ENCODE measurements at places on chromosomes 16 and 17. TPM values are rescaled to one million over a fixed set of nuclear protein-coding genes. Genes with fewer than 3 reads are reported as not detected.

The CACNA1H gene
- polyA plus RNA-seq = 32.8 TPM

GRCh38 chr17:61167075-61167474 lies 232.6 kb upstream of the TBX2 start:
- no peak for DNase-seq

GRCh38 chr17:31654936-31655335 lies 204.1 kb downstream of the COPRS start:
- DNase-seq = no peak

DNA sequence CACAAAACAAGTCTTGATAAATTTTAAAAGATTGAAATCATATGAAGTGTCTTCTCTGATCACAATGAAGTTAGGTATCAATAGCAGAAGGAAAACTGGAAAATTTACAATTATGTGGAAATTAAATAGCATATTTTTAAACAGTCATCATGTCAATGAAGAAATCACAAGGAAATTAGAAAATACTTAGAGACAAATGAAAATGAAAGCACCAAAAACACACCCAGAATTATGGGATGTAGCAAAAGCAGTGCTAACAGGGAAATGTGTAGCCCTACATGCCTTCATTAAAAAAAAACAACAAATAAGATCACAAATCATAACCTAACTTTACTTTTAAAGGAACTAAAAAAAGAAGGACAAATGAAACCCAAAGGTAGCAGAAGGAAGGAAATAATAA lies 7.5 kb upstream of the IL21R start:
- no peak for DNase-seq

DNA sequence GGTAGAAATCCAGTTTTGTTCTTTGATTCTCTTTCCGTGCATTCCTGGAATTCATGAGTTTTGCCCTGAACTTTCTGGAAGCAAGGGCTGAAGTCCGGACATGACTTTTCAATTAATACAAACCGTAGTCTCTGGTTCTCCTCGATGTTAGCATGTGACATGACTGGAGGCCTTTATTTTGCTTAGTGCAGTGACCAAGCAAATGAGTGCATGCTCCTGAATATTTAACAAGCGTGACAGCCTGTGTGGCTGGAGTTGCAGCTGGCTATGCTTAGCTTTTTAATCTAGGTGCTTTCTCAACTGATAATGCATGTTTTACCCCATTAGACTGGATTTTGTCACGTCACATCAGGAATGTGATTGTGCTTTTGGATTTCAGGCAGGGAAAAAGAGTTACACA lies 302.1 kb downstream of the MAP2K6 start:
- DNase-seq = peak; percentile 46

- no peak for DNase-seq
Measured at GRCh38 chr17:55201308-55201932, 63.3 kb upstream of the HLF start.

GRCh38 chr17:794876-795275 lies 12.7 kb downstream of the MRM3 start:
- DNase-seq = peak; percentile 78

DNA sequence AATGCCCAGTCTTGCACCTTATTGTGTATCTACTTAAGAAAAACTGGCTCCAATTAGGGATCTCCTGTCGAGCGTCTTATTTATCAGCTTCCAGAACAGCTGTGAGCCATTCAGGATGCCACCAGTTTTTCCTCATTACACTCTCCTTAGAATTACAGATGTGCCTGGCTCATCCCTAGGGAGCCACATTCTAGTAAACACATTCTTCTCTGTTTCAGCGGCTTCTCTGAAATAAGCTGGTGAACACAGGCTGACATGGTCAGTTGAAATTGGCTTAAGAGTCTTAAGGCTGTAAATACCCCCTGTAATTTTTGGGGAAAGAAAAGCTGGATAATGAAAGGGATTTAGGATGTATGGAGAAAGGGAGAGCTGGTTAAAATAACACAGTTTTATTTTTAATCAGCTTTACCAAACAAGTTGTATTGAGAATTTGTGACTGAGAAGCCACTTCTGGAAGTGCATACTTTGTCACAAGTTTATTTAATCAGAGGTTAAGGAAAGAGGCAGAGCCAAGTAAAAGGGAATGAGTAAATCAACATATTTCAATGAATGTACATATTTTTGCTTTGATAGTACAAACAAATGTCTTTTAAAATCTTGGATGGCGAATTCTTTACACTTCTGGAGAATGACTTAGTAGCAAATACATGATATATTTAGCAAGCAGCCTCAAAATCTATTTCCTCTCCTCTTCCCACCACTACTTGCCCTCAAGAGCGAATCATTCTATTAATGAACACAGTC lies 562.0 kb upstream of the GOT2 start:
- DNase-seq = no peak

GRCh38 chr17:81127526-81128177 lies 37.7 kb upstream of the PVALEF start:
- DNase-seq = no peak

DNA sequence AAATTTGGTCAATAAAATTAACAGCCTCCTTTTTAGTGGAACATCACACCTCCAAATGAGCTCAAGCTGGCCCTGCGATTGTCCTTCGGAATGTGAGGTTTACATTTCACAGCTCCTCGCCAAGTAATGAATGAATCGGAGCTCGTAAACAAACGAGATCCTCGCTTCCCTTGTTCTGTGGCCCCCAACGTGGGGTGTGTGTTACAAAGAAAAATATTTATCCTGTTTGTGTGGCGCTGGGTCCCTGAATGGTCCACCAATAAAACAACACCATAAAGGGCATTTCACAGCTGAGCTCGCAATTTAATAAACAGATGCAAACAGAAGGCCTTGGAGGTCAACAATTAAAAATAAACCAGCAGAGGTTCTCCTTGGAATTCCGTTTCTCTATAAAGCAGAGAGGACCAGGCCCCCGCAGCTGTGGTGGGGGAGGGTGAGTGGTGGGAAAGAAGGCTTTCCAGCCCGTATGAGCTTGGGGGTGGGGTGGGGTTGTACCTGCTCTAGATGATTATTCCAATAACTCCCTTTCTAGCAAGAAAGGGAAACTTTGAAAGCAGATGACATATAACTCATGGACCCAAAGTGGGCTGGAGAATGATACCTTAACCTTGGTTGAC lies 393.9 kb upstream of the SALL1 start:
- DNase-seq = peak; percentile 75

The KCNJ12 gene
- polyA plus RNA-seq = 7.2 TPM

DNA sequence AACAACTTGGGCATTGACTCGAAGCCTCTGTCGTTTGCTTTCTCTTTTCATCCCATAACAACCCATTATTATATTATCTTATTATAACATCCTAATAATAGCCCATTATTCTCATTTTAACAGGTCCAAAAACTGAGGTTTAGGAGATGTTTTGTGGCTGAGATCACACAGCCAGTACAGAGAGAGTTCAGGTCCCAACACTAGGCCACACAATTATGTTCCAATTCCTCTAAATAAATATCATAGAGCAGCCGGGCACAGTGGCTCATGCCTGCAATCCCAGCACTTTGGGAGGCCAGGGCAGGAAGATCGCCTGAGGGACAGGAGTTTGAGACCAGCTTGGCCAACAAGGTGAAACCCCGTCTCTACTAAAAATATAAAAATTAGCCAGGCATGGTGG lies 40.3 kb upstream of the KIFC3 start:
- DNase-seq = no peak

The CDH5 gene
- 70.8 TPM for polyA plus RNA-seq

GRCh38 chr16:58634265-58634802 lies 4.7 kb upstream of the CNOT1 start:
- no peak for DNase-seq

DNA sequence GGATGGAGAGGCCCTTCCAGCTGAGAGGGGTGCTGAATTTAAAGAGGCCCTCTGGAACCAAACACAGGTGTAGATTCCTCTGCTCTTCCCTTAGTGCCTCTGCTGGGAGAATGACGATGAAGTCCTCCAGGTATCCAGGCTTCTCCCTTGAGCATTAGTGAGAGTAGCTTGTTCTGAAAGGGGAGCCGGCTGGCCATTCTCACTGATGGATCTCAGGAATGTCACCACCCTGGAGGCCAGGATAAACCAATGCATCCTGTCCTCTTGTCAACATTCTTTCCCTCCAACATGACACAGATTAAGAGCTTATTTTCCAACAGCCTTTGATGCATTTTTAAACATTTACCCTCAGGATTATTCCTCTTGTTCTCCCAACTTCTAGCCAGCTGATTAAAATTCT lies 325.5 kb downstream of the CA10 start:
- no peak for DNase-seq

DNA sequence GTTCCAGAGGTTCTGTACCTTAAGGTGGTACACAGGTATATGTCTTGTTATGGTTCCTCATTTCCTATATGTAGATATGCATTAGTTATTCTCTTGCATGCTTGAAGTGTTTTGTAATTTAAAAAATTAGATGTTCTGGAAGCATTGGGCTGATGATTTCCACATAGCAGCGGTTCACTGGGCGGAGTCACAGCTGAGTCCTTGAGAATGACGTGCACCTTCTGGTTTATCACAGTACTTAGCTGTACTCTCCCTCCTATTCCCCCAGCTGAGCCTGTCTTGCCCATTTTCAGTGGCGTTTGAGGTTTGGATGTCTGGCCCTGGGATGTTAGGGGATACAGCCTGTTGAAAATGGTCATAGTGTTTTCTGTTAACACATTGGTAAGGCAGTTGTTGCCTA lies 327.1 kb downstream of the SNX29 start:
- no peak for DNase-seq

DNA sequence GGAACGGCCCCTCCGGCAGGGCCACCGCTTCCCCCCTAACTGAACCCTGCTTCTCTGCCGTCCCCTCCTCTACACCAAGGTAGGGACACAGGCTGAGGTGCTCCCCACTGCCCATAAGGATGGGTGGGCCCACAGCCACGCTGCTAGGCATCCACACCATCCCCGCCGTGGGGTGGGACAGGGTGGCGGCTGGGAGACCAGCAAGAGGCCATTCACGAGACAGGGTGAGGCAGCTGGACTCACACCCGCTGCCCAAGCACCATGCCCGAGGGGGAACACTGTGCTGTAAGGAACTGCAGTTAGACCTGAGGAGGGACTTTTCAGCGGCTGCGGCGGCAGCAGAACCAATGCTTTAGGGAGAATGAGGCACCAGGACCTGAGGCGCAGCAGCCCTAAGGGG lies 47.5 kb upstream of the RRN3 start:
- no peak for DNase-seq

- no peak for DNase-seq
Measured at GRCh38 chr16:12094537-12095265, 118.2 kb downstream of the SNX29 start.

DNA sequence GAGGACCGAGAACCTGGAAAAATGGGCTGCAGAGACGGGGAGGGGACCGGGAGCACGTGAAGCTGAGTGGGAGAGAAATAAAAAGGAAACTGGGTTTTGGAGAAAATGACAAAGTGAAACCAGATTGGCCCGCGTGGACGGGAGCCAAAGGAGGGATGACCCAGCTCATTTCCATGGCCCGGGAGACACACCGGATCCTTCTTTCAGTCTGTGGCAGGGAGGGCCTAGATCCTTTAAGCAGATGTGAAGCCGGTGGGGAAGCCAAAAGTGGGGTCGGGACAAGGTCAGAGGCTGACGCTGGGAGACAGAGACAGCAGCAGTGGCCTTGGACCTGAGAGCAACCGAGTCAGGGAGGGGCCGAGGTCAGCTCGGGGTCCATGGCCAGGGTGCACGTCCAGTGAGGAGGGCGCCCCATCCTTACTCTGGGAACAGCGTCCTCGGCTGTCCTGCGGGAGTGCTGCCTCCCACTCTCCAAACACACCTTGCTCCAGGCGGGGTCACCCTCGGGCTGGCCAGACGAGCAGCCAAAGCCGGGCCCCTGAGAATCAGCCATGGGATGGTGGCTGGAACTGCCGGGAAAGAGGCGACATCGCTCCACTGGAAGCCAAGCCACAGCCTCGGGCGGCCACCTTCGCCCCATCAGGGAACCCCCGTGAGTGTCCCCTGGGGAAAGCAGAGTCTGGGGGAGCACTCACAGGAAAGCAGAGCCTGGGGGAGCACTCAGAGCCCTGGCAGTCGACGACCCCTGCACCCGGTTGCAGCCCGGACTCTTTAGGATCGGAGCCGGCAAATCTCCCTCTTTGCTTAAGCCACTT lies 17.3 kb downstream of the CA5A start:
- no peak for DNase-seq

- no peak for DNase-seq
Measured at GRCh38 chr17:40479754-40480480, 21.5 kb downstream of the TNS4 start.

DNA sequence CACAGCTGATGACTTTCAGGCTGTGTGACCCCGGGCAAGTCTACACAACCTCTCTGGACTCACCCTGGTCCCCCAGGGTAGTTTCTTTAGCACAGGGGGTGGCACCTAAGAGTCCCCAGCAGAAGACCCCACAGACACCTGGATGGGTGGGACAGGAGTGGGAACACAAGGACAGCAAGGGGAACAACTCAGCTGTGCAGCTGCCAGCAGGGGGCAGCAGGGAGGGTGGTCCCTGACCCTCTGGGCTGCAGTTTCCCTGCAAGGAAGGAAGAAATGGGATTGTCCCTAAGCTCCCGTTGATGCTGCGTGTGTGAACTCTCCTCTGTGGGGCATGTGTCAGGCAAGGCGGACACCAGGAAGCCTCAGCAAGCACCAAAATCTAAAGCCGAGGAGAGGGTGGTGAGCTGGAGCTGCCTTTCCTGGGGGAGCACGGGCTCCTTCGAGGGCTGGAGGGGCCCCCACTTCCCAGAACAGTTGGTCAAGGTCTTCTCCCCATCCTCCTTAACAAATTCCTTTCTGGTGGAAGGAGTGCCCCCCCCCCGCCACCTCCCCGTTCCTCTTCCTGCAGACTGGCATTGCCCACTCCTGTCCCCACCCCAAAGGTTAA lies 24.1 kb upstream of the CDH5 start:
- DNase-seq = no peak

Measured in renal pelvis (tissue), 12 donors.